ENCODE measurements at places on chromosomes 2 and 18. TPM values are rescaled to one million over a fixed set of nuclear protein-coding genes. Genes with fewer than 3 reads are reported as not detected.

DNA sequence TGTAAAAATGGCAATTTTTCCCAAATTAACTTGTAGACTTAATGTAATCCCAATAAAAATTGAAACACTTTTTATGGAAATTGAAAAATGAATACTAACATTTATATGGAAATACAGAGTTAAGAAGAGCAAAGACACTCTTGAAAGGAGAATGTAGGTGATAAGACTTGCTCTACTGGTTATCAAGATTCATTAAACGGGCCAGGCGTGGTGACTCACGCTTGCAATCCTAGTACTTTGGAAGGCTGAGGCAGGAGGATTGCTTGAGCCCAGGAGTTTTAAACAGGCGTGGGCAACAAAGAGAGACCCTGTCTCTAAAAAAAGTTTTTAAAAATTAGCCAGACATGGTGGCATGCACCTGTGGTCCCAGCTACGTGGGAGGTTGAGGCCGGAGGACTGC is 29.5 kb upstream of the ZNF396 start:
- no peak for DNase-seq

GRCh38 chr2:172088245-172089004 is 3.1 kb downstream of the DLX1 start:
- DNase-seq, result no peak

KRCC1 gene
- total RNA-seq, result 36.2 TPM

CCDC141 gene
- 0.88 TPM for total RNA-seq

TEX44 gene
- total RNA-seq, result not detected

Data from RPMI7951 (cell line).